NK-92 treated with Interleukin-12 subunit alpha and Interleukin-12 subunit beta, amount 100 ng/mL, for 24 hours (cell line): ENCODE measurements at places on chromosomes 12 and 14.

DNA sequence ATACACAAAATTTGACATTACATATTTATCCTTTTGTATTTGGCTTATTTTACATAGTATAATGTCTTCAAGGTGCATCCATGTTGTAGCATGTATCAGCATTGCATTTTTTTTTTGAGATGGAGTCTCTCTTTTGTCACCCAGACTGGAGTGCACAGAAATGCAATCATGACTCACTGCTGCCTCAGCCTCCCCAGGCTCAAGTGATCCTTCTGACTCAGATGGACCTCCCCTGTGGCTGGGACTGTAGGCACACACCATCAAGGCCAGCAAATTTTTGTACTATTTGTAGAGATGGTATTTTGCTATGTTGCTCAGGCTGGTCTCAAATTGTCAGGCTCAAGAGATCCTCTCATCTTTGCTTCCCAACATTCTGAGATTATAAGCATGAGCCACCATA lies 214.4 kb upstream of the ALG10B start:
- DNase-seq = no peak

DNA sequence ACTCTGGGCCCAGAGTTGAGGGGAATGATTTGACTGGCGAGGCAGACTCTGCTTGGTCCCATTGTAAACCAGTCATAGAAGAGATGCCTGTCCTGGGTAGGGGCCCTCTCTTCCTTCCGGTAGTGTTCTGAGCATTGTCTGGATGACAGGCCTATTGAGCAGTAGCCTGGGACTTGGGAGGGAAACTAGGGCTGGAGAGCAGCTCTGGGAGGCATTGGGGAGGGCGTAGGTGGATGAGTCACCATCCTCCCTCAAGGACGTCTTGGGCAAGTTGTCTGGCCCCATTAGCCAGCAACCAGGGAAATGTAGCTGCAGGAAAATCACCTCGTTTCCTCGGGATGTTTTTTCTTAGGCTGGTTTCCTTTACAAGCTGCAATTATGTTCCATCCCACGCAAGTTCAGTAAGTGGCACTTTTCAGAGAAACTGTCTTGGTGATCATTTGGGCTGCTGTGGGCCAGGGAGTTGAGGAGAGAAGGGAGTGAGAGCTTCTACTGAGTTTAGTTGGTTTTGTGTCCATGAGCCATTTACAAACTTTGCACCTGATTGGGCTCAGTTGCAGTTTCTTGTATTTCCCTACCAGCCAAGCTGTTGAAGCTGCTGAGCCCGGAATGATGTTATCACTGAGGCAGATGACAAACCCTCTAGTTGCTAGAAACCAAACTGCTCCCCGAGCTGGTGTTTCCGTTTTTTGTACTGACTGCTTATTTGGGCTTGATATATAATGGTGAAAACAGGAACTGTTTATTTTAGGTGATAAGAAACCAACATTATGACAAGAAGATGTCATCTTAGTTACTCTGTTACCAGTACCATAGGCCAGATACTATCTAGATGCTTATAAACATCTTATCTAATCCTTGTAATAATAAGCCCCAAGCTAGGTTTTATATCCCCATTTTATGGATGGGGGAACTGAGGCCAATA lies 147.6 kb downstream of the CHST11 start:
- DNase-seq = no peak

DNA sequence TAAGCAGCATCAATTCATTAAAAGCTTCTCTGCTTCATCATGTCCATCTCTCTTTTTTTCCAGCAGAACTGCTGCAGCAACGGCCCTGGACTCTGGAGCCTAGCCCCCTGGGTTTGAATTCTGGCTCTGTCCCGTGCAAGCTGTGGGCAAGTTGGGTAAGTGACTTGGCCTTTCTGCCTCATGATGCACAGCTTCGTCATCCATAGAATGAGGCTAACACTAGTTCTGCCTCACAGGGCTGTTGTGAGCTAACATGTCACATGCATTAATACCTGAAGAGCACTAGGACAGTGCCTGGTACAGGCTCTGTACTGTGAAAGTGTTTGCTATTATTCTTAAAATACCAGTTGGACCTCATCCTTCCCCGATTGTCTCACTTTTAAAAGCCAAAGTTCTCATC lies 4.2 kb downstream of the KRT82 start:
- DNase-seq = no peak

DNA sequence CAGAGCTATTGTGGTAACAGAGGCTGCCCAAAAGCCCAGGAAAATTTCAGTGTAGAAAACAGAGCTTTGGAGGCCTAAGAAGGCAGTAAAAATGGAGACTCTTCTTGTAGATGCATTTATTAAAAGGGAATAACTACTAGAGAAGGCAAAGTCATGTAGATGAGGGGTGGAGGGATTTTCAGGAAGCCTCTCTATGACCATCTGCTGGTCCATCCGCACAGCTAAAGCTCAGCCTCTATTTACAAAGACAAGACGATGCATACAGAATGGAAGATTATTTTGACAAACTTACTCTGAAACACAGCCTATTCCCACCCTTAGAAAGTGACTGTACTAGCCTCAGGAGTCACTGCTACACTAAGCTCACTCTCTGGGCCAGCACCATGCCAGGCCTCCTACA lies 71.4 kb downstream of the GLRX5 start:
- no peak for DNase-seq

- DNase-seq = no peak
These were observed 79.9 kb downstream of the BCL11B start for GRCh38 chr14:99192028-99192621.

- DNase-seq = no peak
These were observed 28.3 kb downstream of the NGB start for GRCh38 chr14:77242752-77243151.

DNA sequence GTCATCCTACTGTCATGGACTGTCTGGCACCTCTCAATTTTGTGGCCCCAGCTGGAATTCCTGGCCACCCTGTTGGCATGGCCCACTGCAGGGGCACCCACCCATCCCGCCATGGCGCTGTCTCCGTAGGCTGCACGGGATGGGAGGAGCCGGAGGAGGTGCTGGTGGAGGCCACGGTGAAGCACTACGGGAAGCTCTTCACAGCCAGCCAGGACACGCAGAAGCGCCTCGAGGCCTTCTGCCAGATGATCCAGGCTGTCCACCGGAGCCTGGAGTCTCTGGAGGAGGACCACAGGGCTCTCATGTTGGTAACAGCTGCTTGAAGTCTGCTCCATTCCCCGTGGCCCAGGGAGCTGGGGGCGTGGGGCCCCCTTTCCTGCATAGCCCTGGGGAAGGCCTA lies 3.9 kb downstream of the CCDC197 start:
- DNase-seq = no peak

- no peak for DNase-seq
These were observed 17.2 kb downstream of the NAV3 start for GRCh38 chr12:77847680-77848431.

DNA sequence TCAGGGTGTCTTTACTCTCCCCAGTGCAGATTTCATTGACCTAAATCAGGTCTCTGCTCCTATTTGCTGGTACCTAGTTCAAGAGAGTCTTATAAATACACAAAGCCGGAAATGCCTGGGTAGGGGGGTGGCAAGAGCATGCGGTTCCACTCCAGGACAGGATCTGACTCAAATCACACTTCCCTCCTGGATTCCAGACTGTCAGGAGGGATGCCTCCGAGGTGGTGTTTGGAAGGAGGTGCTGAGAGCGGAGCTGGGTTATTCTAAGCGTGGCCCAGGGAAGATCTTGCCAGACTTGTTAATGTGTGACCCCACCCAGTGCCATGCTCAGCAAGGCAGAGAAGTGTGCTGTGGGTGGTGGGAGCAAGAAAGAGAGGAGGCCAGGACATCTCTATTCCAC lies 49.8 kb downstream of the B4GALNT3 start:
- no peak for DNase-seq
